ENCODE measurements at places on chromosomes 3 and 15.

DNA sequence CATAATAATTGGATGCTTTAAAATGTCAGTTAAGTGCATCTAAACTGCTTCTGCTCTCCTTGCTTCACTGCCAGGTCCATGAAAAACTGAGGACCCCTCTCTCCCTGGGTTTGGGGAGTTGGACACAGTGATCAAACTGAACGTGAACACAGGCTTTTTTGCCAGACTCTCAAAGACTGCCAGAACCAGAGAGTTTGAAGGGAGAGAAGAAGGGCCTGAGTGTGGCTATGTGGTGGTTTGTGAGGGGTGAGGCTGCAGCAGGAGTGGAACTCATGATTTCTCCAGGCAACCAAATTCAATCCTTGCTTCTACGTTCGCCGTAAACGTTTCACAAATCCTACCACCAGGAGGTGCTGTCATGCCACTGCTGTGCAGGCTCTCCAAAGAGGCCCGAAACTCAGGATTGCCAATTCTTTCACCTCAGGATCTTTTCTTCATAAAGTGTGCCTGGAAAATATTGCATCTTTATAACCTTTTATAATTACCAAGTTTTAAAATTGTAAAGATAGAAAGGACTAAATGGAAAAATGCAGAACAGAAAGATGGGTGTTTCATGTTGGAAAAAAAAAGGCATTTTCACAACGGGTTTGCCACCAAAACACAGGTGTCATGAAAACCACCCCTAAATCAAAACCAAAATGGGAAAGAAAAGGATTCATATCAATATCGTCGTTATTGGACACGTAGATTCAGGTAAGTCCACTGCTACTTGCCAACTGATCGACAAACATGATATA is 19.7 kb downstream of the TM4SF4 start:
- H3K4me3 ChIP-seq: no peak overlapping the region
- no peak overlapping the region for H3K27ac ChIP-seq
- peaks cover 10% of the 10 kb centered on the region for H3K4me1 ChIP-seq
- DNase-seq: peak; percentile 60

DNA sequence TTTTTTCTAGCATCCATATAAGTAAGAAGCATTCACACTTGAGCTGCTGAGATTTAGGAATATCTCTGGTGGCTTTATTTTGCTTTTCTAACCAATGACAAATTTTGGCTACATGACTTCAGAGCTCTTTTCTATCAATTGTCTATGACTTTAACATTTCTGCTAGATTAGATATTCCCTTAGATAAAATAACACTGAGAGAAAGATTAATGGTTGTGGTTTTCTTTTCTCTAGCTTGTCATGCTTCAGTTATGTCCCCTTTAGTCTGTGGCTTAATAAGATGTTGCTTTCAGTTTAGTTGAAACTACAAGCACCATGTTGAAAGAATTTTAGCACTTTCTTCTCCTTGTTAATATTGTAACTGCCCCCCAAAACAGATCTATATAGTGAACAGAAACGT is 665.6 kb upstream of the CCDC54 start:
- H3K4me3 ChIP-seq: no peak overlapping the region
- no peaks in the 10 kb centered on the region for H3K27me3 ChIP-seq
- DNase-seq: no peak
- H3K4me1 ChIP-seq: no peaks in the 10 kb centered on the region
- no peaks in the 10 kb centered on the region for H3K36me3 ChIP-seq

DNA sequence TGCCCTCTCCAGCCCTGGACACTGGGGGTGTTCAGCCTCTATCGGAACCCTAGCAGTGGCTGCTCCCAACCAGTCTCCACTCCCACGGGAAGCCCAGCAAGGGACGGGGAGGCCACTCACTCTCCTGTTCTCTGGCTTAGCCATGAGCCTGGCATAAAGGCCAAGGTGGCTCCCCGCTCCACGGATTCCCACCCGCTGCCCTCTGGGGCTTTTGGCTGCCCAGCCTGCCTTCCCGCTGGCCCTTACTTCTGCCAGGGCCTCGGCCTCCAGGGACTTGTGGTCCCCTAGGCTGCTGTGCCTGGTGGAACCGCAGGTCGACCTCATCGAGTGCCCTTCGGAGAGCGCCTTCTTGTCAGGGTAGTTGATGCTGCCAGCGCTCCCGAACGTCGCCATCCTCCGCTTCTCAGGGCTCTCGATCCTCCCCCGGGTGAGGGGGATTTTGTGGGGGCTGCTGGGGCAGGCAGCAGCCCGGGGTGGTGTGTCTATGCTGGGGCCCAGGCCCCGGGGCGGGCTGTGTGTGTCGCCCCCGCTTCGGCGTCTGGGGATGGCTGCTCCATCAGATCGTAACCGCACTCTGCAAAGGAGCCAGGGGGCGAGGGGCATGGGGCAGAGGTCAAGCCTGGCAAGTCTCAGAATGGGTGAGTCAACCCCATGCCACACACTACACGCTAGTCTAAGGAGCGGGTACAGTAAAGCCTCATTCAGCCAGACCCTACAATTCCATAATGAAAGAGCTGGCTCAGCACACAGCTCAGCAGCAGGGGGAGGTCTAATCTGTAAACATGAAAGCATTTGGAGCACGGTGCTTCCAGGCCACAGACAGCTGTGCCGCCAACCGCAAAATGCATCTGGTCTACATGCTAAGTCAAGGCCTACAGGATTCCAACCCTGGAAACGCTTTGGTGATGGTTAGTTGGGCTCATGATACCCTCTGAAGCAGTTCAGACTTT is 27.3 kb upstream of the RAD18 start:
- H3K36me3 ChIP-seq: no peaks in the 10 kb centered on the region
- H3K27me3 ChIP-seq: no peaks in the 10 kb centered on the region
- H3K4me3 ChIP-seq: no peak overlapping the region
- H3K4me1 ChIP-seq: no peaks in the 10 kb centered on the region

GRCh38 chr15:66899555-66900350 is 165.6 kb upstream of the SMAD3 start:
- no peaks in the 10 kb centered on the region for H3K27me3 ChIP-seq
- no peak overlapping the region for H3K27ac ChIP-seq
- DNase-seq: peak; percentile 25
- no peaks in the 10 kb centered on the region for H3K4me1 ChIP-seq
- H3K4me3 ChIP-seq: no peak overlapping the region

GRCh38 chr3:21540265-21540664 is 210.7 kb downstream of the ZNF385D start:
- H3K27ac ChIP-seq: no peak overlapping the region
- no peaks in the 10 kb centered on the region for H3K4me1 ChIP-seq
- H3K36me3 ChIP-seq: no peaks in the 10 kb centered on the region
- no peak overlapping the region for H3K4me3 ChIP-seq
- no peak for DNase-seq

GRCh38 chr3:123909785-123910184 is 25.7 kb upstream of the MYLK start:
- H3K27me3 ChIP-seq: no peaks in the 10 kb centered on the region
- DNase-seq: no peak
- no peaks in the 10 kb centered on the region for H3K36me3 ChIP-seq
- H3K27ac ChIP-seq: peak overlapping the region; percentile 82

- H3K4me3 ChIP-seq: no peak overlapping the region
- no peaks in the 10 kb centered on the region for H3K27me3 ChIP-seq
- peaks cover 17% of the 10 kb centered on the region for H3K4me1 ChIP-seq
- DNase-seq: no peak
Measured at GRCh38 chr3:71578054-71578751, 5.3 kb downstream of the FOXP1 start.

- H3K4me1 ChIP-seq: no peaks in the 10 kb centered on the region
- H3K4me3 ChIP-seq: no peak overlapping the region
- no peak for DNase-seq
- H3K27ac ChIP-seq: no peak overlapping the region
Measured at GRCh38 chr3:157861076-157861765, 245.0 kb downstream of the SHOX2 start.

DNA sequence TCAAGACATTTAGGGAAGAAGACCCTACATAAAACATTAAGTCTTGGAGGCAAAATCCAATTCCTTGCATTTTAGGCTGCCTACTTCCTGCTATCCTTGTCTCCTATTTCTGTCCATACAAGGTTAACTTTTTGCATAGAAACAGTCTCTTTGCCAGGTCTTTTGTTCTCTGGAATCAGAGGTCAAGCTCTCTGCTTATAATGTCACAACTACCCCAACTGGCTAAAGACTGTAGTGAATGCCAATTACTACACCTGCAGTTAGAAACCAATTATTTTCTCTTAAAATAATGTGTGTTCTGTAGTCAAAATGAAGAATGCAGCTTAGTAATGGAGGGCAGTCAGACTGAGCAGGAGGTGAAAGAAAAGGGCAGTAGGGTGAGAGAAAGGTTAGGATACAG is 856.2 kb downstream of the TUSC7 start:
- DNase-seq: no peak
- H3K36me3 ChIP-seq: no peaks in the 10 kb centered on the region
- no peaks in the 10 kb centered on the region for H3K4me1 ChIP-seq
- H3K4me3 ChIP-seq: no peak overlapping the region
- H3K27ac ChIP-seq: no peak overlapping the region

- H3K27me3 ChIP-seq: no peaks in the 10 kb centered on the region
- no peak overlapping the region for H3K27ac ChIP-seq
- DNase-seq: no peak
Measured at GRCh38 chr3:16203031-16203430, 28.6 kb downstream of the GALNT15 start.

DNA sequence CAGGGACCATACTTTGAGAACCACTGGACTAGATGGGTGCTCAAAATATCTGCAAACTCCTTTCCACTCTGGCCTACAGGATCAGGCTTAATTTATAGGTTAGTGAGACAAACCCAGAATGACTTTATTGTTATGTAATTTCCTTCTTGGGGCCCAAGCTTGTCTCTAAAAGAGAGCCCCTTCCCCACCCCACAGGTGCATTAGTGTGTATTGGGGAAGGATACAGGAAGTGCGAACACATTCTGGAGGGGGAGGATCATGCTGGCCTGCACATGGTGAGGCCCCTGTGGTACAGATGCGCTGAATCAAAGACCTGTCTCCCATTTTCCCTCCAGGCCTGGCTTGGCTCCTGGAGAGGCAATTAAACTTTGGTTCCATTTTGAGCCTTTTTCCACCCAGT is 273.0 kb upstream of the LRTM1 start:
- no peak for DNase-seq
- no peak overlapping the region for H3K4me3 ChIP-seq
- H3K27ac ChIP-seq: no peak overlapping the region
- H3K36me3 ChIP-seq: no peaks in the 10 kb centered on the region

DNA sequence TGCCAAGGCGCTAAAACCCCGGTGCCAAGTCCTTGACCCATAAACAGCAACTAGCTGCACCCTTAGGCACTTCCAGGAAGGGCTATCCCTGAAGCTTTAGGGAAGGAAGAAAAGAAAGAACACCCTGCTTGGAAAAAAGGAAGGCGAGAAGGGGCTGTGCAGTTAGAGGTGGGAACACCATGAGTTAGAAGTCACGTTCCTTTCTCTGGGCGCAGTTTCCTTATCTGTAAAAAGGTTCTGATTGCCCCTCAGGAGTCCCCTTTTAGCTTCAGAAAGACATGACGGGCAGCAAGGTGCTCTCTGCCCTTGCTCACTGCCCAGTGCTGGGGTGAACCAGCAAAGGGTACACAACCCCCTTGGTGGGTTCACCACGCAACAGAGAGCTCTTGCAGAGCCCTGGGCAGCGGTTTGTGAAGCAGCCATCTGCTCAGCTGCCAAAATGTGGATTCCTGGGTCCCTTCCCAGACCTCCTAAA is 798 bp downstream of the GCHFR start:
- H3K4me3 ChIP-seq: peak overlapping the region; percentile 62
- no peak for DNase-seq
- H3K36me3 ChIP-seq: peaks cover 5% of the 10 kb centered on the region
- no peaks in the 10 kb centered on the region for H3K27me3 ChIP-seq
- H3K4me1 ChIP-seq: peaks cover 39% of the 10 kb centered on the region

- no peaks in the 10 kb centered on the region for H3K4me1 ChIP-seq
- no peaks in the 10 kb centered on the region for H3K36me3 ChIP-seq
- no peak overlapping the region for H3K27ac ChIP-seq
Measured at GRCh38 chr3:150094150-150094933, 123.6 kb upstream of the PFN2 start.

DNA sequence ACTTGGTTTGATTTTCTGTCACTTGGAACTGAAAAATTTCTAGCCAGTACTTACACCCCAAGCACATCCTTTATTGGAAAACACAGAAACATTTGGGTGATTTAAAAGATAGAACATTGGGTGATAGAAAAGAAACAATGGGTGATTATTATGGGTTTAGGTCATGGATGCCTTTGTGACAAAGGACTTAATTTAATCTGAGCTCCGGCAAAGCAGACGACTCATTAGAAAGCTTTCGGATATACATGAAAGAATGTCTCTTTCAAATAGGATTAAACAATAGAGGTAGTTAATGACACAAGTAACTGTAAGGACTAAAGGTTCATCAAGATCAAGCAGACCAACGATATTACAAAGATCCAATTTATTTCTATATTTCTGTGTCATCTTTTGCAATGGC is 37.3 kb upstream of the CNTN4 start:
- H3K4me3 ChIP-seq: no peak overlapping the region
- no peaks in the 10 kb centered on the region for H3K36me3 ChIP-seq
- no peak overlapping the region for H3K27ac ChIP-seq
- no peaks in the 10 kb centered on the region for H3K4me1 ChIP-seq
- no peaks in the 10 kb centered on the region for H3K27me3 ChIP-seq

DNA sequence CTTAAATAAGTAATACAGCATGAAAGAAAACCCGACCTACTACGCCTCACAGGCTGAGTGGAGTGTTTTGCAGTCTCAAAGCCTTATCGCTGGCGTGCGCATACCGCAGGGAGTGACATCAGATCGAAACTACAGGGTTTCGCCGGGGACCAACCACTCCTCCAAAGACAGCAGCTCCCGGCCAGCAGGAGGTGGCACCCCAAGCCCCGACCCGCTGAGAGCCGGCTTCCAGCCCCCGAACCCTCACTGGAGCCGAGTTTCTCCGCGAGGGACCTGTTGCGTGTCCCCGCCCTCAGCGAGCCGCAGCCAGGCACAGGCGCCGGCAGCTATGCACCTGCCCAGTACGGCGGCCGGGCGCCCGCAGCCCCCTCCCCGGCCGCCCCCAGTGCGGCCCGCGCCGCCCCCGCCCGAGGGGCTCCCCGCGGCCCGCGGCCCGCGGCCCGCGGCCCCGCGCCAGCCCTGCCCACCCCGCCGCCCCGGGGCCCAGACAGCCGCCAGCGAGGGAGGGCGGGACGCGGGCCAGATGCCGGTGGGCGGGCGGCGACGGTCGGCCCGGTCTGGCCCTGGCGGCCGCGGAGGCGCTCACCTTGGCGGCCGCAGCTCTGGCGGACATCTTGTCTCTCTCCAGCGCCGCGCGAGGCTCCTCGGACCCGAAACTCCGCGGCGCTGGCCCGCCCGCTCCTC is 710 bp downstream of the TJP1 start:
- no peaks in the 10 kb centered on the region for H3K36me3 ChIP-seq
- no peaks in the 10 kb centered on the region for H3K27me3 ChIP-seq
- H3K4me3 ChIP-seq: peak overlapping the region; percentile 81
- peak; percentile 89 for DNase-seq
- peaks cover 14% of the 10 kb centered on the region for H3K4me1 ChIP-seq
- peak overlapping the region; percentile 95 for H3K27ac ChIP-seq

- no peak overlapping the region for H3K4me3 ChIP-seq
- H3K27me3 ChIP-seq: no peaks in the 10 kb centered on the region
- no peak for DNase-seq
- H3K36me3 ChIP-seq: peaks cover 48% of the 10 kb centered on the region
- no peak overlapping the region for H3K27ac ChIP-seq
Measured at GRCh38 chr3:111194048-111194447, 122.4 kb downstream of the NECTIN3 start.

- H3K4me1 ChIP-seq: no peaks in the 10 kb centered on the region
- no peak overlapping the region for H3K27ac ChIP-seq
- no peaks in the 10 kb centered on the region for H3K36me3 ChIP-seq
Measured at GRCh38 chr3:98440283-98440682, 22.7 kb upstream of the OR5K1 start.

GRCh38 chr3:37957539-37957936 is 33.0 kb upstream of the VILL start:
- H3K36me3 ChIP-seq: peaks cover 8% of the 10 kb centered on the region
- H3K27ac ChIP-seq: peak overlapping the region; percentile 77
- H3K27me3 ChIP-seq: no peaks in the 10 kb centered on the region

Measured in tibial artery (tissue), 4 donors.